ENCODE measurements at places on chromosomes 4 and X.
A peak's percentile ranks its signal among the peaks of the same experiment; 100 is the strongest.

DNA sequence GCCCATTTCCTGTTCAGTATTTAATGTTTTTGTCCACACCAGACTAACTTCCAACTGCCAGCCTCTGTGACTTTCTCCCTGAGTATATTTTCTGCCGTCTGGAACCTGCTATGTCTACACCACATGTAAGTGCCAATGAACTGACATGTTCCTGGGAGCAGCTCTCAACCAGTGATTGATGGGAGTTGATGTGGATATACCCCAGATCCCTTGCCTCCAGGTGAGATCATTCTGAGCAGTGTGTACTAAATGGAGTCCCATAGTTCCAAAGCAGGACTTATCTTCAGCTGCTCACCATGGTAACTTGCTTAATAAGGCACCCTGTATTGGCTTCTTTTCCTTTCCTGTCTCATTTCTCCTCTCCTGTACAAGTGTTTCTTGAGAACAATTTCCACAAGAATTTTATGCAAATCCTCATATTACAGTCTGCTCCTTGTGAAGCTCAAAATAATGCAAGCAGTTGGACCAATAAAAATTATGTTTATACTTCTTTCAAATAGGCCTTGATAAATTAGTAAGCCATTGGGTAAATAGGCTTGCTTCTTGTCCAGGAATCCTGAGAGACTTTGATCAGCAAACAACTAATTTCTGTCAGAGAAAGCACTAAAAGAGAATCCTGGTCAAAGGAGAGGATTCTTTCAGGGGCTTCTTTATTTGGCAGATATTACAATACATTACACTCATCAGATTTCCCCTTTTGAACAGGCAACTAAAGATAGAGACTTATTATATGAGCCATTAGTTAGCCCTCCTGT, 911.7 kb upstream of the NDST4 start:
- no peak for DNase-seq

GRCh38 chr4:85784348-85784747, 309.4 kb downstream of the ARHGAP24 start:
- no peak for DNase-seq

GRCh38 chrX:14554131-14554715, 24.9 kb downstream of the GLRA2 start:
- no peak for DNase-seq

GRCh38 chr4:104524591-104524990, 29.9 kb upstream of the CXXC4 start:
- DNase-seq = no peak

GRCh38 chrX:154115750-154116149, 18.2 kb upstream of the MECP2 start:
- no peak for DNase-seq

GRCh38 chrX:43504394-43504793, 151.7 kb upstream of the MAOA start:
- DNase-seq = no peak

GRCh38 chr4:42359711-42360110, 37.6 kb upstream of the SHISA3 start:
- DNase-seq = no peak

DNA sequence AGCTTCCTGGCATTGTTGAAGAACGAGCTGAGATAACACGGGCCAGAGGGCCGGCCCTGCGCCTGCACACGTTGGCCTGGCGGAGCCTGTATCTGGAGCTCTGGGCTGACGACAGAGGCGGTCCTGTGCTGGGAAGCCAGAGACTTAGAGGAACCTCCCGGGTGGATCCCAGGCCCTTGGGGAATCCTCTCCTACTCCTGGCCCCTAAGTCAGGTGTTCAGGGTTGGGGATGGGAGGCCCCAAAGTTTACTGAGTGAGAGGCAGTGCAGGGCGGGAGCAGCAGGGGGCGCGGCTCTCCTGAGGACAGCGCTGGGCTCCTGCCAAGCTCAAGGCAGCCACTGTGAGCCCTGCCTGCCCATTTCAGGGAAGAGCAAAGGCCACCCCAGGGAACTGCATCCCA, 2.5 kb upstream of the HTRA3 start:
- peak; percentile 13 for DNase-seq

DNA sequence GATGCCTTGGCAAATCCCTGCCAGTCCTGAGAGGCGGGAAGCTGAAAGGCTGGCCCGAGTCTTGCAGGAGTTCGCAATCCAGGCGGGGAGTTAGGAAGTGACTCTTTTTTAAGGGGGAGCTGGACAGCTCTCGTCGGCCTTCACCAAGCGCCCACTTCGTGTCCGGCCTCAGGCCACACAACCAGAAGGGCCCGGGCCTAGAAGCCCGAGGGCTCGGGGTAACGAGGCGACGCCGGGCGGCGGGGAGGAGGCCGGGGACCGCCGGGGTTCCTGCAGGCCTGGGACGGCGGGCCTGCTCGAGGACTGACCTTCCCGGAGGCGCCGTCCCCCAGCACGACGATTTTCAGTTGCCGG, 395 bp downstream of the RAB28 start:
- no peak for DNase-seq
